ENCODE measurements at places on chromosomes 6 and 20. TPM values are rescaled to one million over a fixed set of nuclear protein-coding genes. Genes with fewer than 3 reads are reported as not detected.

- DNase-seq, result no peak
Measured at GRCh38 chr20:2822073-2822472, 5.9 kb downstream of the TMEM239 start.

GRCh38 chr6:159117563-159117962 is 51.6 kb upstream of the FNDC1 start:
- DNase-seq, result no peak

The MYH7B gene
- under 0.01 TPM for total RNA-seq

The RIPPLY2 gene
- total RNA-seq, result not detected

DNA sequence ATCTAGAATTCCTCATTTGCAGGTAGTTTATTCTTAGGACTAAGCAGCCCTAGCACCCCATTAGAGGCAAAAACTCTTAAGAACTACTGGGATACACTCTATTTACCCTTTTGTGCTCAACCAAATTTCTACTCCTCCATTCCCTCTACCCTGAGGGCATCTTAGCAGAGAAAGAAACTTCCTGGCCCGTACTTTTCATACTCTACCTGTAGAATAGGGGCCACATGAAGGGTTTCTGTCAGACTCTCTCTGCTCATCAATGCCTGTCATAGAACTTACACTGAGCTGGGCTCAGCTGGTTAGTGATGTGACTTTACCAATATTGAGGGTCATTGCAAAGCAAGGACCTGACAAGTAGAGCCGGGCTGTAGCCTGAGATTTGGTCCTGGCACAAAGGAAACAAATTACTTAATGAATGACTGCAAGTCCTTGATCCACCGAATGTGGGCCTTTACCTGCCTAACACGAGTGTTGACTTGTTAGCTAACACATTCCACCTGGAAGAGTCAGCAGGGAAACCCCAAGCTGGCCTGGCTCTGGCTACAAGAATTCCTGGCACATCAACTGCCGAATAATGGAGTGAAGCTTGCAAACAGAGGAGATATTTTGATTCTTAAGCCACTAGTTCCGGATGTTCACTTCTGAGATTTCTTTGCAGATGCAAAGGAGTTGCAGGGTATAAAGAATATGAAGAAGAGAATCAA is 280.5 kb upstream of the JAG1 start:
- DNase-seq, result no peak

The ISM1 gene
- total RNA-seq, result 1.4 TPM

- DNase-seq, result no peak
Measured at GRCh38 chr6:109513571-109514071, 30.6 kb upstream of the ZBTB24 start.

The TAAR8 gene
- not detected for total RNA-seq

DNA sequence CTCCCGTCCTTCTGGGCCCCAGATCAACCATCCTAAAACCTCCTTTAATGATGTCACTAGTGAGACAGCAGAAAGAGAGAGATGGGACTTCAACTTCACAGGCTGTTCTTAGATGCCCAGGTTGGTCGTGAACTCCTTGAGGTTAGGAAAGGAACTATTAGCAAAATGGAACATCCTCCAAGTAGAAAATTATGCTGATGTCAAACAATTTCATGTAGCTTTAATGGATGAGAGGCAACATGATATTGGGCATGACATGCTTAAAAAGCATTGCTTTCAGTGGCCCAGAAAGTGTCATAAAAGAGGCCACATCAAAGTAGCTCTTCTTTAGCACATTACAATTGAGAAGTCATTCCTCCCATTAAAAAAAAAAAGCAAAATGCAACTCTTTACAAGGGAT is 248.1 kb downstream of the PTPRT start:
- DNase-seq, result no peak

The DEFB124 gene
- total RNA-seq, result not detected

- DNase-seq, result no peak
Measured at GRCh38 chr20:29740601-29740950, 1516.9 kb upstream of the DEFB115 start.

DNA sequence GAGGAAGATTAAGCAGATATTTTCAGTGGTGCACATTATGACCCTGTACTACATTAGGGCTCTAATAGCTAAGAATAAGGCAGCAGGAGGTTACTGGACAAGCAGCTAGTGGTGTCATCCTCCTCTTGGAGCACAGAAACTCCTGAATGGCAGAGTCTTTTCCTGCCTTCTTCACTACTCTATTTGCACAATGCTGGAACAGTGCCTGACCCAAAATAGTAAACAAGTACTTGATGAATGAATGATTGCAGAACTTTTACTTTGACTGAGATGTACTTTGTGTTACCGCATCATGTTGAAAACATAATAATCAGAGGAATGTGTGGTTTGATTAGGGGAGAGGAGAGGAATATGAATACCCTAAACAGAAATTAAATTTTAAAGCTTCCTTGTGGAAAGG is 30.0 kb upstream of the UST start:
- DNase-seq, result no peak

The PBOV1 gene
- not detected for total RNA-seq

- DNase-seq, result no peak
Measured at GRCh38 chr6:169092375-169092774, 161.3 kb downstream of the THBS2 start.

DNA sequence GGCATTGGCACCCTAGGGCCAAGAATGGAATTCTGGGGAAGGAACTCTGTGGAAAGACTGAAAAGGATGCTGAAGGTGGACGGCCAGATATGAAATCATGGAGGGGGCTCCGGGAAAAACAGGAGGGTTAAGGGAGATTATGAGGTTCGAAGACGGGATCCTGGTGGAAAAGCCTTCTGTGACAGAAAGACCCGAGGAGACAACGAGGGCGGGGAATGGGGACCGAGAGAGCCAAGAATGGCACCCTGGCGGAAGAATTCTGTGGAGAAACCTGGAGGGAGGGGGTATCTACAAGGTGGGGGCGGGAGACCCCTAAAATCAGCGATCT is 426 bp downstream of the TRMT6 start:
- DNase-seq, result no peak

- DNase-seq, result no peak
Measured at GRCh38 chr6:52221302-52221701, 23.0 kb downstream of the IL17F start.

Data from sigmoid colon (tissue), 7 donors.